Thoracic aorta (tissue), 2 donors: ENCODE measurements at places on chromosomes 4 and X. TPM values are rescaled to one million over a fixed set of nuclear protein-coding genes. Genes with fewer than 3 reads are reported as not detected.

GRCh38 chrX:137749246-137749645 is 183.3 kb downstream of the ZIC3 start:
- DNase-seq: no peak

Gene NOX1
- total RNA-seq: not detected

GRCh38 chrX:13764765-13765164 is 30.2 kb downstream of the OFD1 start:
- DNase-seq: no peak

- DNase-seq: no peak
Observed at GRCh38 chr4:158793021-158793420, 24.2 kb downstream of the FNIP2 start.

- DNase-seq: no peak
Observed at GRCh38 chrX:107729558-107730297, 45.9 kb downstream of the TSC22D3 start.

GRCh38 chr4:74858921-74859562 is 64.7 kb upstream of the BTC start:
- no peak for DNase-seq

Gene GPR173
- total RNA-seq: 2.3 TPM
